Vagina (tissue), 2 donors: ENCODE measurements at places on chromosomes 6 and 20. TPM values are rescaled to one million over a fixed set of nuclear protein-coding genes. Genes with fewer than 3 reads are reported as not detected.

DNA sequence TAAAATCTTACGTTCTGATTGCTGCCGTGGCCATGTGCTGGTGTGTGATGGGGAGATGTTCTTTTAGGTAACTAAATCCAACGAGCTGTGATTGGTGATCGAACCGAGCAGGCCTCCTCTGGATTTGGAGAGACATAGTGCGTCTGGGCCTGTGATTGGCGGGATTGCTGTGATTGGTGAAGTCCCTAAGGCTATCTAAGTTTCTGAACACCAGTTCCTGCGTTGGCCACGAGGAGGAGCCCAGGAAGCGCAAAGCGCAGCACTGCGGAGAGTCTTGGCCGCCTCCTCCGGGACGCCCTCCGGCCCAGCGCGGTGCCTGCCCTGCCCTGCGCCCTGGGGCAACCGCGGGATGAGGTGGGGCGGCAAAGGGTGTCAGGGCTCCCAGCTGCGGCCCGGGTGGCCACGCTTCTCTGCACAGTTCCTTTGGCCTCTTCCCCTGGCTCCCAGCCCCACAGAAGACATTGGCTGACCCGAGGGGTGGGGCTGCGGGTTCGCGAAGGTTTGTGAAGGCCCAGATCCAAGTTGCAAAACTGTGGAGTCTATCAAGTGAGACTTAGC lies 33.0 kb downstream of the HNF4A start:
- no peak for DNase-seq
- H3K27me3 ChIP-seq, result no peaks in the 10 kb centered on the region
- H3K36me3 ChIP-seq, result no peaks in the 10 kb centered on the region
- H3K4me1 ChIP-seq, result peaks cover 12% of the 10 kb centered on the region
- H3K27ac ChIP-seq, result no peak overlapping the region

Gene PDE7B
- 6.9 TPM for total RNA-seq

DNA sequence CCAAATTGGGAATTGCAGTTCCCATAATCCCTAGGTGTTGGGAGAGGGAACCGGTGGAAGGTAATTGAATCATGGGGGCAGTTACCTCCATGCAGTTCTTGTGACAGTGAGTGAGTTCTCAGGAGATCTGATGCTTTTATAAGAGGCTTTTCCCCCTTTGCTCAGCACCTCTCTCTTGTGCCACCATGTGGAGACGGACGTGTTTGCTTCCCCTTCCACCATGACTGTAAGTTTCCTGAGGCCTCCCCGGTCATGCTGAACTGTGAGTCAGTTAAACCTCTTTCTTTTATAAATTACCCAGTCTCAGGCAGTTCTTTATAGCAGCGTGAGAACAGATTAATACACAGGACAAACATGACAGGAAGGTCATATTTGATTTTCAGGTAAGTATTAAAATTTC lies 25.3 kb upstream of the HECA start:
- no peaks in the 10 kb centered on the region for H3K36me3 ChIP-seq
- H3K4me3 ChIP-seq, result no peak overlapping the region
- no peak for DNase-seq
- no peaks in the 10 kb centered on the region for H3K27me3 ChIP-seq
- no peaks in the 10 kb centered on the region for H3K4me1 ChIP-seq

Gene OR12D3
- total RNA-seq, result not detected

DNA sequence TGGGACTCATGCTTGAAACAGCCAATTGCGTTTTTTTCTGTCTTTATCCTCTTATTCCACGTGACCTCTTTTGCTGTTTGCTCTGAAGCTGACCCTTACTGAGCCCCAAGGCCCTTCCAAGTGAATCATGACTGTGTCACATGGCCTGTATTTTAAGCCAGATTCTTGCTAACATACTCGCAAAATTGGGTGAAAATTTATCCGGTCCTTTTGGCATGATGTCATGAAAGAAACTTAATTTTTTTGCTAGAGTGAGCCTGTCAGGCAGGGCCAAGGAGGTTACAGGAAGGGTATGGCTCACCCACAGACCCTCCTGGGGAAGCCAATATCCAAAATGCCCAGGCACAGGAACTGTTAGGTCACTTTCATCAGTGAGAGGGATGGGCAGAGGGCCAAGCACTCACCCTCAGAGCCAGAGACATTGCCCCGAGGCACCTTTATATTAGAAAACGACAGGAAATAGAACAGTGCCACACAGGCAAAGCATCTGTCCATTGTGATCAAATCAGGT lies 296.7 kb downstream of the CDH26 start:
- H3K36me3 ChIP-seq, result no peaks in the 10 kb centered on the region
- DNase-seq, result no peak
- H3K27ac ChIP-seq, result no peak overlapping the region
- H3K4me3 ChIP-seq, result no peak overlapping the region

Gene POM121L2
- not detected for total RNA-seq

GRCh38 chr6:105384004-105384403 lies 18.9 kb downstream of the PREP start:
- H3K4me3 ChIP-seq, result no peak overlapping the region
- DNase-seq, result no peak
- H3K4me1 ChIP-seq, result peaks cover 16% of the 10 kb centered on the region
- H3K36me3 ChIP-seq, result no peaks in the 10 kb centered on the region
- peak overlapping the region; percentile 36 for H3K27ac ChIP-seq
- H3K27me3 ChIP-seq, result no peaks in the 10 kb centered on the region

GRCh38 chr20:63421913-63422312 lies 50.5 kb downstream of the KCNQ2 start:
- H3K36me3 ChIP-seq, result no peaks in the 10 kb centered on the region
- H3K4me1 ChIP-seq, result no peaks in the 10 kb centered on the region
- H3K27ac ChIP-seq, result no peak overlapping the region
- H3K27me3 ChIP-seq, result no peaks in the 10 kb centered on the region
- H3K4me3 ChIP-seq, result no peak overlapping the region
- DNase-seq, result no peak

DNA sequence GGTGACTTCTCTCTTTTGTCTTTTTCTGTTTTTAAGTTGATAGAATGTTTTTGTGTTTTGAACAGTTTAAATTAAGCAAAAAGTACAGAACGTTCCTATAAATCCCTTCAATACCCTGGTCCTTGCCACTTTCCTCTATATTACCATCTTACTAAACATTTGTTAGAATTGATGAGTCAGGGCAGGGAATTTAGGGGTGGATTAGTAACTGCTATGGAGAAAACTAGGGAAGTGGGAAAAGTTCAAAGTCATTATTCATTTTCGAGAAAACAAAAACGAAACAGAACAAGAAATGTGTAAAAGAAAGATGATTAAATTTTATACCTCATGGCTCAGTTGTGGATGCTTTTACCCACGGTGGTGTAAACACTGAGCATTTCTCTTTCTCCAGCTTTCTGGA lies 240.4 kb upstream of the SULF2 start:
- no peak overlapping the region for H3K4me3 ChIP-seq
- DNase-seq, result no peak
- H3K27me3 ChIP-seq, result no peaks in the 10 kb centered on the region
- peaks cover 21% of the 10 kb centered on the region for H3K4me1 ChIP-seq

GRCh38 chr6:154653853-154654252 lies 79.4 kb upstream of the SCAF8 start:
- H3K4me3 ChIP-seq, result no peak overlapping the region
- no peaks in the 10 kb centered on the region for H3K27me3 ChIP-seq
- H3K27ac ChIP-seq, result no peak overlapping the region
- no peak for DNase-seq

DNA sequence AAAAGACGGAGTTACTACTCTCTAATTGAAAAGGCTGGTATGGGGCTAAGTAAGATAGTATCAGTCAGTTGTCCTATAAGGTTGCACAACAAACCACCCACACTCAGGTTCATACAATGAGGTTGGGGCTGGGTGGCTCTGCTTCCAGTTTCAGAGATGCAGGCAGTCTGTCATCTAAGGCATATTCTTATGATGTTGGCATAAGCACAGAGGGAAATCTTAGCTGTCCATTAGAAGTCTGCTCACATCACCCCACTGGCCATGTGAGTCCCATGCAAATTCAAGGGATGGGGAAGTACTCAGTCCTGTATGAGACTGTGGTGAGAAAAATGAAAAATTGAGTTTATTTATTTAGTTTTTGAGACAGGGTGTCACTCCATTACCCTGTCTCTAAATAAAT lies 118.6 kb downstream of the LAMP5 start:
- H3K27ac ChIP-seq, result no peak overlapping the region
- no peaks in the 10 kb centered on the region for H3K4me1 ChIP-seq

- H3K27me3 ChIP-seq, result no peaks in the 10 kb centered on the region
- peaks cover 10% of the 10 kb centered on the region for H3K4me1 ChIP-seq
- no peaks in the 10 kb centered on the region for H3K36me3 ChIP-seq
- H3K4me3 ChIP-seq, result no peak overlapping the region
- DNase-seq, result no peak
Observed at GRCh38 chr6:42417641-42418112, 34.0 kb downstream of the TRERF1 start.

DNA sequence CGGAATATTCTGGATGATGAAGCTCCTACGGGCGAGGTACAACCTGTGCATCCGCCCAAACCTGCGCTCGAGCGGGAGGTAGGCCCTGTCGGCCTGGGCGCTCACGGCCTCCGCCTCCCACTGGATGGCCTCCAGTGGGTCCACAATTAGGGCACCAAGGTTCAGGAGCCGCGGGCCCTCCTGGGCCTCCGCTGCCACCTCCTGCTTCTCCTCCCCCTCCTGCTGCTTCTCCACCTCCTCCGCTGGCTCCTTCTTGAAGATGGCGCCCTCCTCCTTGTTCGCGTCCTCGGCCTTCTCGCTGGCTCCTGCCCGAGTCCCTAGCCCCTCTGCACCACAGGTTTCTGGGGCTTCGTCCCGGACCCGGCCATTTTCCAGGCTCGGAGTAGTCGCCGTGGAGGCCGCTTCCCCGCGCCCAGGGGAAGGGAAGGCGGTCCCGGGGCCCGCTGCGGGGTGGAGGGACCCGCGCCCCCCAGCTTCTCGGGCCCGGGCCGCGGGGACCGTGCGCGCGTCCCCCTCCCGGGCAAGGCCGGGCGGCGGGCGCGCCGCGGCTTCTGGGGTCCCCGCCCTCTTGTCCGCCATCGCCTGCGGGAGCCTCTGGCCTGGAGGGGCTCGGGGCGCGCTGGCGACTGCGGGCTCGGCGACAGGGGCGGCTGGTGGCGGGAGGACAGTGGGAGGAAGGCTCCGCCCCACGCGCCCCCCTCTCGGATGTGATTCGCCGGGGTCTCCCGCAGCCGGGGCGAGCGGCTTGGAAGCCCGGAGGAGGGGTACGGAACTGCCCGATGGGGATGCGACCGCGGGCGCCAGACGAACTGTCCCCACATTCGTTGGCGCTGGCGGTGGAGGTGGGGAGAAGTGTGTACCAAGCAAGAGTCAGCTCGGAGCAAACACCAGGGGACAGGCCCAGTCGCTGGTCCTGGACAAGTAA lies 17.6 kb downstream of the PLAGL2 start:
- H3K4me3 ChIP-seq, result peak overlapping the region; percentile 62
- no peaks in the 10 kb centered on the region for H3K36me3 ChIP-seq
- no peaks in the 10 kb centered on the region for H3K27me3 ChIP-seq
- no peak for DNase-seq

Gene TCF21
- 12.5 TPM for total RNA-seq

DNA sequence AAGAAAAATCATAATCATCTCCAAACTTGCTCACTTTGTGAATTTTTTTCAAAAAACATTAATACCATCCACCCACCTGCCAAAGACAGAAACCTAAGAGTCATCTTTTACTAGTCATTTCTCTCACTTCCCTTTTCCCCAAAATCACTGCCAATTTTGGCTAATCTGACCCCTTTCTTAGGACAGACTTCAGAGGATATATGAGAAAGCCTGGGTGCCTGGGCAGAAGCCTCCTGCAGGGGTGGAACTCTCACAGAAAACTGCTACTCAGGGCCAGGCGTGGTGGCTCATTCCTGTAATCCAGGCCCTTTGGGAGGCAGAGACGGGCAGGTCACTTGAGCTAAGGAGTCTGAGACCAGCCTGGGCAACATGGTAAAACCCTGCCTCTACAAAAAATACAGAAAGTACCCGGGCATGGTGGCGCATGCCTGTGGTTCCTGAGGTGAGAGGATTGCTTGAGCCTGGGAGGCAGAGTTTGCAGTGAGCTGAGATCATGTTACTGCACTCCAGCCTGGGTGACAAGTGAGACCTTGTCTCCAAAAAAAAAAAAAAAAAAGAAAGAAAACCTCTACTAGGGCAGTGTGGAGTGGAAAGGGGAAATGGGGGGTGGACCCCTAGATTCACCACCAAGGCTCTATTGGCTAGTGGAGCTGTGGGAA lies 3.8 kb downstream of the DEK start:
- H3K27me3 ChIP-seq, result no peaks in the 10 kb centered on the region
- DNase-seq, result no peak
- H3K4me3 ChIP-seq, result no peak overlapping the region
- no peak overlapping the region for H3K27ac ChIP-seq

DNA sequence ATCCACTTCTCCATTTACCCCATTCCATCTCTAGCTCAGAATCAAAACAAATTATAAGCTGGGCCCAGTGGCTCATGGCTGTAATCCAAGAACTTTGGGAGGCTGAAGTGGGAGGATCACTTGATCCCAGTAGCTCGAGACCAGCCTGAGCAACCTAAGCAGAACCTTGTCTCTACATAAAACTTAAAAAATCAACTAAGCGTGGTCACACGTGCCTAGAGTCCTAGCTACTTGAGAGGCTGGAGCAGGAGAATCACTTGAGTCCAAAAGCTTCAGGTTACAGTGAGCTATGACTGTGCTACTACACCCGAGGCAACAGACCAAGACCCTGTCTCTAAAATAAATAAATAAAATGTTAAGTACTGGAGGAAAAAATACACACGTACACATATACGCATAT lies 74.7 kb upstream of the RUNX2 start:
- H3K27ac ChIP-seq, result no peak overlapping the region
- no peak for DNase-seq
- no peaks in the 10 kb centered on the region for H3K27me3 ChIP-seq
- H3K4me3 ChIP-seq, result no peak overlapping the region

- H3K4me3 ChIP-seq, result no peak overlapping the region
- H3K27me3 ChIP-seq, result no peaks in the 10 kb centered on the region
- DNase-seq, result no peak
- H3K4me1 ChIP-seq, result peaks cover 50% of the 10 kb centered on the region
- H3K27ac ChIP-seq, result peak overlapping the region; percentile 53
Observed at GRCh38 chr20:37299718-37300528, 10.5 kb downstream of the MANBAL start.

Gene EFCAB8
- not detected for total RNA-seq

Gene TRIM10
- total RNA-seq, result not detected
